ENCODE measurements at places on chromosomes 4 and X.

- no peak for DNase-seq
These were observed 43.9 kb upstream of the CCDC149 start for GRCh38 chr4:24956763-24957162.

- DNase-seq = peak; percentile 79
These were observed 118.0 kb downstream of the SLC4A4 start for GRCh38 chr4:71456841-71457240.

DNA sequence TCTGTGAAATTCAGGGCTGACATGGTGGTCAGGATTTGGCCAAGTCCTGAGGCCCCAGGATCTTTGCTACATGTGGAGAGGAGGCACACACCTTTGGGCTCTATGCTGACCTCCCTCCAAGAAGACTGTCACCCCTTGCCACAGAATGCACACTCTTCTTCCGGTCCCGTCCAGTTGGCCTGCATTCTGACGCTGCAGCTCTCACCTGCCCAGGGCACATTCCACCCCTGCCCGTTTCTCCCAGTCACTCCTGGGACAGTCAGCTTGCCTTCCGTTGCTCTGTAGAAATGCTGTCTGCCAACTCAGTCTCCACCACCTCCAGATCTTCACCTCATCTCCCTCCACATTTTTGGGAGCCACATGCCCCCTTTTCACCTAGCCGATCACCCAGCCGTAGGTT lies 76.7 kb downstream of the SHROOM2 start:
- no peak for DNase-seq

DNA sequence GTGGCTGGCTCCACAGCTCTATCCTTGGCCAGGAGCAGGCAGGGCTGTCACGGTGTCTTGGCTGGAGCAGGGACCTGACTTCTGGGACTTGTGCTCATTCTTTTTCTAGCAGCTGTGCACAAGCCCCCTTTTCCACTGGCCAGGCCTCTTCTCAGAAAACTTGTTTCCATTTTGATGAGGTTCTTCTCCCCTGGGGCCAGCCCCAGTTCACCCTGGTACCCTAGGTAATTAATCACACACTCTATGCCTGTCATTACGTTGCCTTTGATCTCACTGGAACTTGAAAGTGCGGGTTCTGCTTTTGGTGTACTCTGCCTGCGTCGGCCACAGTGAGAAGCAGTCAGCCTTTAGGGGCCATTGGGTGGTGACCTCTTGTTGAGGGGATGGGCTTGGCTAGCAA lies 26.6 kb downstream of the DRD5 start:
- no peak for DNase-seq

- DNase-seq = no peak
These were observed 4.2 kb downstream of the CXorf65 start for GRCh38 chrX:71102292-71102691.

DNA sequence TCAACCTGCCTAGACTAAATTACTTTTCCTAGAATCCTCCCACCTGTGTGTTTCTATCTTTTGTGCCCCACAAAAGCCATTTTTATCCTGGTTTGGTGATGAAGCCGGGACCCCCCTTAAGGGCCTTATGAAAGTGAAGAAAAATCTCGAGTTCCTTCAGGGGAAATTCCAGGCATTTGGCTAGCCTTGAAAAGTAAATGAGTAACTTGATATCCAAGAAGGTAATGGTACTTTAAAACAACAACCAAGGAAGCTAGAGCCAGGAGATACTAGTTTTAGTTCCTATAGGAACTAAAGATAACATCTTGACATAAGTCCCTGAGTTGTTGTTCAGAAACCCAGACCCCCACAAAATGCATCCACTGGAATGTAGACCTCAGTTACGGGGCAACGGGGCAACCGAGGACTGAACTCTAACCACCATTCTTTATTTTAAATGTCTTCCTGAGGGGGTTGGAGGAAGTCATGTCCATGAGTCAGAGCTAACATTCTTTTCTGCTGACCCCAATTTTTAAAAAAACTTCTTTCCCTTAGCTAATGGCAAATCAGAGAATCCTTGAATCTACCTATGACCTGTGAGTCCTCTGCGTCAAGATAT lies 73.9 kb downstream of the VCX3A start:
- no peak for DNase-seq

GRCh38 chr4:105351861-105352260 lies 122.0 kb downstream of the PPA2 start:
- no peak for DNase-seq

DNA sequence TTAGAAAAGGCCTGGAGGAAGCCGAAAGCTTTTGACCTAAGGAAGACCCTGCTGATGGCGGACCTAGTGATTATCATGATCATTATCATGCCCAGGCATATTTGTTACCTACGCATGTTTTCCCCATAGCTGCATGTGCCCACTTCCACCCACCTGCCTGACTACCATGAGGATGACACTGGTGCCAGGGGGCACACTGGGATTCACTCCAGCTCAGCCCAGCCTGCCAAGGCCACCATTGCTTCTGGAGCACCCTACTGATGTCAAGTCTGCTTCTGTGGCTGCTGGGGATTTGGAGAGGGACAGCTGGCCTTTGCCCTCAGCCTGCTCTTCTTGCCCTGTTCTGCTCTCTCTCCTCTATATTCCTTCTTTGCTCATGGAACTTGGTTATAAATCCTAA lies 124.7 kb upstream of the NALF2 start:
- DNase-seq = no peak

DNA sequence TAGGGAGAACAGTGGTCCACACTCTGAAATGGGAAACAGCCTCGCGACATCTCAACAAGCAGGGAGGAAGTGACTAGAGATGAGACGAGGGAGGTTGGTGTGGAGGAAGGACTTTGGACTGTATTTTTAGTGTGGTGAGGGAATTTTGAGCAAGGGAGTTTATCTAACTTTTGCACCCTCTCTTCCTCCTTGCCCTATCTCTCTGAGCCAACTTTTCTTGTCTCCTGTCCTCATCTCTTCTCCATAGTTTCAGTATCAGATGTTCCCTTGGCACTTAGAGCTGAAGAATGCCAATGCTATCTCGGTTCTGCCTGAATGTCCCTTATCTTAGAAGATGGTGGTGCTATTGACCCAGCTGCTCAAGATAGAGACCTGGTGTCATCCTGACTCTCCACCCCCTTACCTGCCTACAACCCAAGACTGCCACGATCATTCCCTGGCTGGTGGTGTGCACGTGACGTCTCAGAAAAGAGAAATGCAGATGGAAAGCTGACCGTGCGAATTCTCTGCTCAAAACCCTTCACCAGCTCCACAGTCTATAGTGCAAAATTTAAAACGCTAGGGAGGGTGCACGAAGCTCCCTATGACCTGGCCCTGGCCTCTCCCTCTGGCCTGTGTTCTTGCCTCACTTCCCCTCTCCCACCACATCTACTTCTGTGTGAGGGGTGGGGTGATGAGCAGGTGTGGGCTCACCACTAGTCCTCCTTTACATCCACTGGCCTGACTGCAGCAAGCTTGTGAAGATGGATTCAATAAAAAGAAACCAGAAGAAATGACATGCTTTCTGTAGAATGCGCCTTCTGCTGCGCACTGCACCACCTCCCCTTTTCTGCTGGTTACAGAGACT lies 20.9 kb downstream of the MPP1 start:
- no peak for DNase-seq

- no peak for DNase-seq
These were observed 17.9 kb upstream of the PDE5A start for GRCh38 chr4:119646347-119647071.

GRCh38 chrX:136021160-136021559 lies 35.9 kb downstream of the SLC9A6 start:
- no peak for DNase-seq

GRCh38 chrX:109463784-109464183 lies 18.1 kb downstream of the GUCY2F start:
- no peak for DNase-seq

Data from stromal cell of bone marrow (primary cell).